ENCODE measurements at places on chromosomes 1 and 21. TPM values are rescaled to one million over a fixed set of nuclear protein-coding genes. Genes with fewer than 3 reads are reported as not detected.

GRCh38 chr1:168783458-168784210, 54.6 kb upstream of the DPT start:
- DNase-seq: no peak

DNA sequence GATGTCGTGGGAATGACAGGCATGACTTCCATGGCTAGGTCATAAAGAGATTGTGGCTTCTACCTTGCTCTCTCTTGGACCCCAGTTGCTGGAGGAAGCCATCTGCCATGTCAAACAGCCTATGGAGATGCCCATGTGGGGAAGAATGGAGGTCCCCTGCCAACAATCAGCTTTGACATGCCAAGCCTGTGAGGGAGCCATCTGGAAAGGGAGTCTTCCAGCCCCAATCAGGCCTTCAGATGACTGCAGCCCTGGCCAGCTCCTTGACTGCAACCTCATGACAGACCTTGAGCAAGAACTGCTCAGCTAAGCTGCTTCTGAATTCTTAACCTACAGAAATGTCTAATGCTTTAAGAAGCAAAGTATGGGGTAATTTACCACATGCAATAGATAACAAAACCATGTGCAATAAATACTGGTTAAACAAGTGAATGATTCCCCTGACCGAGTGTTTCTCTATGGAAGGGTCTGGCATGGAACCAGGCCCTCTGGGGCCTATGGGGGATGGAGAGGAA, 187.1 kb downstream of the HIVEP3 start:
- no peak for DNase-seq

DNA sequence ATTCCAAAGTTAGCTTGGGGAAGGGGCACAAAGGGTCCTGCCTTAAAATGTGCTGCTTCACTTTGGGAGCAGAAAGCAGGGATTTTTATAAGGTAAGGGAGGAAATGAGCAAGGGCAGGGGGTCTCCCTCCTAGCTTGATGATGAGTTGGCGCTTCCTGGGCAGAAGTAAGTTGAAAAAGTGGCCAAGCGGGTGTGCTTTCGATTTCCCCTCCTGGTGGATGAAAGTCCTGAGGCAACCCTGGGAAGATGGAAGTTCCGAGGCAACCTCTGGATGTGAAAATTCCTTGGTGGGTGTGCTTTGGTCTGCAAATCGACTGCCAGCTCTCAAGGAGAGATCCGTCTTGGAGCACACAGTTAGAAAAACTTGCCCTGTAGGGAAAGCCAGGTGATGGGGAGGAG, 41.7 kb upstream of the CD2 start:
- no peak for DNase-seq

GRCh38 chr1:112575154-112575804, 43.7 kb downstream of the ST7L start:
- DNase-seq: no peak

DNA sequence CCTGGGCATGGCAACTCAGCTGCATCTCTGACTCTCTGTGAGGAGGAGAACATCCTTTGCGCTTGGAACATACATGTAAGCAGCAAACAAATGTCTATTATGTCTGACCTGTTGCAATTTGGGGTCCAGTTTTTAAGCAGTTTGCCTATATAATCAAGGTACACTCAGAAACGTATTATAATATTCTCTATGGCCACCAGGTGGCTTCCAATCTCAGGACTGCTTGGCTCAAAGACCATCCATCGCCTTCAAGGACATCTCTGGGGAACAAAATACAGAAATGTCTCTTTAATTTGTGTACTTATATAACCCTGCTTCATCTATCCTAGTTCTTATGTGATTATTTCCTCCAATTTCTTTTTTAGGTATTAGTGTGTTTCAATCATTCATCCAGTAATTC, 227.2 kb downstream of the OLFM3 start:
- DNase-seq: peak; percentile 2

GRCh38 chr21:25191141-25191540, 416.1 kb downstream of the MRPL39 start:
- no peak for DNase-seq

- DNase-seq: no peak
Measured at GRCh38 chr1:205579711-205580110, 52.1 kb downstream of the ELK4 start.

DNA sequence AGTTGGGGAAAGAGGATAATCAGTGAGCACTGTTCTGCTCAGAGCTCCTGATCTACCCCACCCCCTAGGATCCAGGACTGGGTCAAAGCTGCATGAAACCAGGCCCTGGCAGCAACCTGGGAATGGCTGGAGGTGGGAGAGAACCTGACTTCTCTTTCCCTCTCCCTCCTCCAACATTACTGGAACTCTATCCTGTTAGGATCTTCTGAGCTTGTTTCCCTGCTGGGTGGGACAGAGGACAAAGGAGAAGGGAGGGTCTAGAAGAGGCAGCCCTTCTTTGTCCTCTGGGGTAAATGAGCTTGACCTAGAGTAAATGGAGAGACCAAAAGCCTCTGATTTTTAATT, 42.7 kb downstream of the YARS1 start:
- DNase-seq: no peak

GRCh38 chr1:206411321-206411720, 59.0 kb upstream of the IKBKE start:
- DNase-seq: peak; percentile 57

GRCh38 chr1:118977600-118977999, 10.5 kb downstream of the TBX15 start:
- no peak for DNase-seq

DNA sequence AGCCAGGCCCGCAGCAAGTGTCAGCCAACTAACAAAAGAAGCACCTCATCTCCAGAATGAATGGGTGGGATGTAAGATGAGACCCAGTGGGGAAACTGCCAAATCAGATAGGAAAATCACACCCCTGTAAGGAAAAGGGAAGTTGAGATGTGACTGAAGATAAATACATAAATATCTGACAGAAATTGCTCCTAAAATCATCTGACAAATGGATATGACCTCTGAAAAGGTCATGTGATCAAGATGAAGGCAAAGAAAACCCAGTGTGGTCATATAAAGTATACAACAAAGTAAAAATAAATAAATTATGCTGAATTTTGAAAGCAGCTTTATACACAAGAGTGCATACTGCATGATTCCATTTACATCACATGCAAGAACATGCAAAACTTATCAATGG, 12.7 kb downstream of the SIPA1L2 start:
- DNase-seq: no peak

DNA sequence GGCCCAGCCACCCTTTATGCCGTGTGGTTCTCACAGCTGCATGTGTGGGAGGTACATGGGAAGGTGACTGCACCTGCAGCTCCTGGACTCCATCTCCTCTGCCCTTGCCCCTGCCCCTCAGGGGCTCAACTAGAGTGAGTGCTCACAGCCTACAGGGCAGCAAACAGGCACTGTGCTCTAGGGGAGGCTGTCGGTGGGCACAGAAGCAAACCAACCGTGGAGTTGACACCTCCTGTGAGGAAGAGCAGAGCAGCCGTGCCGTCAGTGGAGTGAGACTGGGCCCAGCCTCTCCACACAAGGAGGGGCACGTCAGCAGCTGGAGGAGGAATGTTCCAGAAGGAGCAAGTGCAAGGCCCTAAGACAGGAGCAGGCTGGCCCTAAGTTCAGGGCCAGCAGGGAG, 32.7 kb downstream of the BMP8A start:
- no peak for DNase-seq

- DNase-seq: no peak
Measured at GRCh38 chr1:38889589-38889988, 8.2 kb upstream of the GJA9 start.

DNA sequence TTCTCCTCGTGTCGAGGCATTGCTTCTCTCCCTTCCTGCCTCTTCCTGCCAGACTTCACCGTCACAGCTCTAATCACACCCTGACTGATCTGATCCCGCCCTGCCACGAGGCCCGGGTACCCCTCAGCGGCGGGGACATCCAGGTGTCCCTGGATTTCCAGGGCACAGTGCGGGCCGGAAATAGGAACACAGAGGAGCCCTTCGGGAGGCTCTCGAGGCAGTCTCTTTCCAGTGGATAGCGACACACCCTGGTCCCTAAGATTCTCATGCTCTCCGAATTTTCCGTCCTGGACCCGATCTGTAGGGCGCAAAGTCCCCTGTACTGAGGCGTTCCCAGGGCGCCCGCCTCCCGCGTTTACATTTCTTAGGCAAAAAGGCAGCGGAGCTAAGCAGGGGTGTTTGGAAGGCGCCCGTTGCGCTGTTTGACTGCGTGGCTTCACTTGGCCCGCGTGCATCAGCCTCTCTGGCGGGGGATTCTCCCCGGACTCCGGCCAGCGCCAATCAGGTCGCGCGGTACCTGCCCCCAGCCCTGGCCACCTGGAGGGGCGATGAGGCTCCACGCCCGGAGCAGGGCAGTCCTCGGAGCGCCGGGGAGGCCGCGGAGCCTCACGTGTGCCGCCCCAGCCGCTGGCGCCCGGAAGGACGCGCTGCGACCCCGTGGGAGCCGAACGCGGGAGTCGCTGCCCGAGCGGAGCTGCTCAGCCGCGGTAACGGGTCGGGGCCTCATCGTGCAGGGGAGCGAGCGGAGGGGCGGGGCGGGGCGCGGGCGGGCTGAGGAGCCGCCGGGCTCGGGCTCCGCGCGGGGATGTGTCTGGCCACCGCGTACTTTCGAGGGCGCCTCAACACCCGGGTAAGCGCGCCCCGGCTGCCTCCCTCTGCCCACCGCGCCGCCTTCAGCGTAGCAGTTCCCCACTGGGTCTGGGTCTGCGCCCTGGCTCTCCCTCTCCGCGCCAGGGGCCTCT, at the start of gene FAM163A:
FAM163A (plus strand) TSS at position 575 of the 962 bp plus-strand sequence. CDS start 69,807 bp downstream, outside the sequence.
- DNase-seq: peak; percentile 85

DNA sequence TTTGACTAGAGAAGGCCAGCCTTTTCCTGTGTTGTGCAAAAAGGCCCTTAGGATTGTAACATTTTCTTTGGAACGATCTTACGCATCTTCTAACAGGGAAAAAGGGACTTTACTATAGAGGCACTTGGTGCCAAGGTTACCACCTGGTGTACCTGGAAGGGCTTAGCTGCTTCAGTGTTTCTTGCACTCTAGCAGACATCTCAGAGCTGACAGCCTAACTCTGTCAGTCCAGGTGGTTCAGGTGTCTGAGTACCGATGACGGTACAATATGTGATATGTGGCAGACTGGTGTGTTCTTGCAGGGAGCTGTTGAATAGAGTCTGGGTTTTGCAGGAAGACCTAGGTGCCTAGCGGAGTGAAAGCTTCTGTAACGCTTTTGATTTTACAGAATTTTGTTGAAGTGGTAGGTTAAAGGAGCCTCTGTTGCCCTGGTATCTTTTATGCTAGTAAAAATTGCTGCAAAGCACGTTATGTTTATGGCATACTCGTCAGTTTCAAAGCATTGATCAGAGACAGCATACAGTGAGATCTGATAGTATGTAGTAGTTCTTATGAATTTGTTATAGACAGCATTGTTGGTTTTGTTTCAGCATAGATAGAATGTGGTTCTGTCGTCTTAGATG, 1.4 kb downstream of the MAGI3 start:
- DNase-seq: no peak

GRCh38 chr1:169052727-169053126, 53.8 kb upstream of the ATP1B1 start:
- no peak for DNase-seq

- no peak for DNase-seq
Measured at GRCh38 chr1:205974712-205975111, 28.5 kb downstream of the RAB7B start.

GRCh38 chr1:235739124-235739523, 89.5 kb upstream of the GNG4 start:
- DNase-seq: no peak

- DNase-seq: no peak
Measured at GRCh38 chr1:66981679-66982078, 56.9 kb downstream of the MIER1 start.

The ARMH1 gene
- 6.6 TPM for polyA plus RNA-seq

The MACF1 gene
- 45.9 TPM for polyA plus RNA-seq

The CLCA4 gene
- polyA plus RNA-seq: not detected

The OR14K1 gene
- polyA plus RNA-seq: not detected

The GUCA2A gene
- not detected for polyA plus RNA-seq
